Stomach (tissue), 19 donors: ENCODE measurements at places on chromosomes 6 and 20. TPM values are rescaled to one million over a fixed set of nuclear protein-coding genes. Genes with fewer than 3 reads are reported as not detected.

The FOXA2 gene
- total RNA-seq = 14.6 TPM

The OR2H1 gene
- total RNA-seq = not detected

The LHFPL5 gene
- total RNA-seq = not detected

The MYBL2 gene
- total RNA-seq = 9.4 TPM

The PBOV1 gene
- not detected for total RNA-seq

The FBXO5 gene
- 6.8 TPM for total RNA-seq

The BPIFB2 gene
- not detected for total RNA-seq

The GABRR1 gene
- total RNA-seq = 0.45 TPM

The TRIM10 gene
- total RNA-seq = 0.37 TPM

The CENPW gene
- not detected for total RNA-seq

The SIRPB2 gene
- 4.8 TPM for total RNA-seq

The SLC35D3 gene
- not detected for total RNA-seq

The PANK2 gene
- total RNA-seq = 8.8 TPM

The TTK gene
- total RNA-seq = not detected

The RAB32 gene
- total RNA-seq = 4.6 TPM

The GABRR2 gene
- 7.6 TPM for total RNA-seq

The CGA gene
- total RNA-seq = not detected

The THEMIS gene
- total RNA-seq = 3.5 TPM

The SEL1L2 gene
- 2.2 TPM for total RNA-seq

The NR2E1 gene
- not detected for total RNA-seq

The GTSF1L gene
- total RNA-seq = not detected

The RIN2 gene
- total RNA-seq = 9.9 TPM

The AVP gene
- total RNA-seq = not detected

The SPATS1 gene
- total RNA-seq = not detected

The CD93 gene
- 63.5 TPM for total RNA-seq

The BACH2 gene
- total RNA-seq = 2.9 TPM

The SOBP gene
- total RNA-seq = 7.1 TPM

The SSTR4 gene
- not detected for total RNA-seq

The SLC17A3 gene
- total RNA-seq = not detected

The OPRM1 gene
- not detected for total RNA-seq

The HECA gene
- total RNA-seq = 37.7 TPM

The PKIB gene
- 12.8 TPM for total RNA-seq

The PDYN gene
- total RNA-seq = not detected

The FRK gene
- 23.3 TPM for total RNA-seq

The EFCAB8 gene
- total RNA-seq = not detected

The SLC18B1 gene
- total RNA-seq = 11.7 TPM

The LGSN gene
- 0.55 TPM for total RNA-seq

The TNF gene
- total RNA-seq = not detected

The CTAGE9 gene
- total RNA-seq = not detected

The MOXD1 gene
- 16.9 TPM for total RNA-seq

The AKAP7 gene
- 1.3 TPM for total RNA-seq

The CCDC28A gene
- total RNA-seq = 2.3 TPM
